SW 1271 (cell line): ENCODE measurements at places on chromosomes 16 and 17.

DNA sequence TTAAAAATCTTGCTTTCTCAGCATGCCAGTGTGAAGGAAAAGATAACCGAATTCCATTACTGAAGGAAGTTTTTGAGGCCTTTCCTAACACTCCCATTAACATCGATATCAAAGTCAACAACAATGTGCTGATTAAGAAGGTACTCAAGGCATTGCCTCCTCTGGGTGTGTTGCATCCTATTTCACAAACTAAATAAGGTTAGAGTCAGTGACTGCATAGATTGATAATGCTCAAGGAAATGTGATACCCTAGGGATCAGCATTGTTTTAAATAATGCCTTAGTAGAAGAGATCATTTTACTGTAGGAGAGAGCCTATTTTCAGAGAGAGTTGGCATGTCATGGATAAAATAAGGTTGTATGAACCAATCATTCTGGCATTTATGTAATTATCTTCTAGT, 36.8 kb downstream of the GDPD1 start:
- no peak for DNase-seq

GRCh38 chr17:19265755-19266154, 28.6 kb downstream of the EPN2 start:
- DNase-seq: no peak

GRCh38 chr16:84722068-84722467, 22.3 kb downstream of the USP10 start:
- DNase-seq: no peak

DNA sequence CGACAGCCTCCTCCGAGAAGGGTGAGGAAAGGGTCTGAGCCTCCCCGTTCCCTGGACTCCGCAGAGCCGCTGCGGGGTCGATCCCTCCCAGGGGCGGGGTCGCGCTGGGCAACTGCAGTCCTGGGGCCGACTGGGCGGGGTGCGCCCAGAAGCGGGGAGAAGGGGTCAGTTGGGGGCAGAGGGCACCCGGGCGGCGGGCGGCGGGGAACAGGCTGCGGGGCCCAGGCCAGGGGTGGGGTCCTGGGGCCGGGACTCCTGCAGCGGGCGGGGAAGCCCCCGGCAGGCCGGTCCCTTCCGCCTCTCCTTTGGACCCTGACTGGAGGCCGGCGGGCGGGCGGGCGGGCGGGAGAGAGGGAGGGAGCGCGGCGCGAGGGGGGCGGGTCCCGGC, 352 bp downstream of the GGNBP2 start:
- peak; percentile 79 for DNase-seq

DNA sequence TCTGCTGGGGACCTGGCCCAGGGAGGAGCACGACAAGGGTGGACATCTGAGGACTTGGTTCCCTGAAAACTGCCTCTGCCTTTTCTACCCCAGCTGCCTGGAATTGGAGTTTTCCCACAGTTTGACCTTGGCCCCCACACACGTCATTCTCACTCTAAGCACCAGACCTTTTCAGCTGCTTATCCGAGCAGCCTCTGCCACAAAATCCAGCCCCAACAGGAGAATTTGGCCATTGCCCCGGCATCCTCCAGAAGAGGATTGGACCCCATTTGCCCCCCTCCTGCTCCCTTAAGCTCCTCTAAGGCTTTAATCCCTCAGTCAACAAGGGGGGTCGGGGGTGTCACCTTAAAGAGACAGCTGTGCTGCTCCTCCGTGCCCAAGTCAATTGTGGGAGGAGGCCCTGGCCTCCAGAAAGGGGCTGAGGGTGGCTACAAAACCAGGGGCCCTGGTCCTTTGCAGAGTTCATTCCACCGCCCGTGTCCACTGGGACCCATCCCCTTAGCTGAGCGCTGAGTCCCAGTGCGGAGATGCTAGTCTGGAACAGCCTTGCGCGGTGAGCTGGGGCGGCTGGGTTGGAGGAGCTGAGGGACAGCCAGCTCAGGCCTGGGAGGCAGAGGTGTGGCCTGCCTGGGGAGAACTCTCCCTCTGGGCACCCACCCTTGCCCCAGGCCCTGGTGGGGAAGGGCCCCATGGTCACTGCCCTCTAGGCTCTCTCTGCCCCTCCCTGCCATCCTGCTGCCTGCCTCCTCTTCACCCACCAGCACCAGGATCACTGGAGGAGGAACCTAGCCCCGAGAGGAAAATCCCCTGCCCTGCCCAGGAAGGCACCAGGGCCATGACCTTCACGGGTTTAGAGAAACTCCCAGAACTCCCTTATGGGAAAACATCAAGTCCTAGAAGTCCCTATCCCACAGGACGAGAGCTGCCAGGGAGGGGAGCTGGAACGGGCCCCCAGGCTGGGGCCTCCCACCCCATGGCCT, 18.8 kb downstream of the TTYH2 start:
- no peak for DNase-seq

DNA sequence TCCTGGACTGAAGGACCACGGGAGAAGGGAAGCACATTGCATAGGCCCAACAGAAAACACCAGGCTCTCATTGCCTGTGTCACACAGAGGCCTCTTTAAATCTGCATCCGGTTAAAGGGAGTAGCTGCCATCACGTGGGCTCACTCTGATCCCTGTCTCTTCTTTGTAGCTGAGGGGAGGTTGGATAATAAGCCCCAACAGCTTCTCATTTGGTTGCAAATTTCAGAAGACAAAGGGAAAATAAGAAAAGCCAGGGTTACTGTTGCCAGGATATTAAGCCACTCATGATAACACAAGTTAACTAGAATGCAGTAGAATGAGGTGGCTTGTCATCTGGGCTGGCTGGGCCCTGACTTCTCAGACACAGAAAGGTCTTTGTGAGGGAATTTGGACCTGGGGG, 325.1 kb upstream of the ERCC4 start:
- DNase-seq: no peak

DNA sequence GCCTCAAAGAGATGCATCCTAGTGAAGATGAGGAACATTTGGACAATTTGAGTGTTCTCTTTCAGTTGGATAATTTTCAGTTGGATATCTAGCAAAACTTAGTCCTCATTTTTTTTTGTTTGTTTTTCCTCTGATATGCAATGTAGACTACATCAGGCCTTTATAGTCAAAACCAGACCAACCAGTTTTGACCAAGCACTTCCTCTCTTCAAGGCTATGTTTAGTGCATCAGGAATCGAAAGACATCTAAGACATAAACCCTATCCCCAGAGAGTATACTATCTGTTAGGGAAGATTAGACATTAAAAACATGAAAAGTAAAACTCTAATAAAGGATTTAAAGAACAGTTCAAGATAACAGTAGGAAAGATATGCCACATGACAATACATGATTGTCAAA, 256.1 kb downstream of the IRX3 start:
- no peak for DNase-seq

GRCh38 chr17:37098910-37099664, 150.3 kb downstream of the AATF start:
- DNase-seq: no peak

DNA sequence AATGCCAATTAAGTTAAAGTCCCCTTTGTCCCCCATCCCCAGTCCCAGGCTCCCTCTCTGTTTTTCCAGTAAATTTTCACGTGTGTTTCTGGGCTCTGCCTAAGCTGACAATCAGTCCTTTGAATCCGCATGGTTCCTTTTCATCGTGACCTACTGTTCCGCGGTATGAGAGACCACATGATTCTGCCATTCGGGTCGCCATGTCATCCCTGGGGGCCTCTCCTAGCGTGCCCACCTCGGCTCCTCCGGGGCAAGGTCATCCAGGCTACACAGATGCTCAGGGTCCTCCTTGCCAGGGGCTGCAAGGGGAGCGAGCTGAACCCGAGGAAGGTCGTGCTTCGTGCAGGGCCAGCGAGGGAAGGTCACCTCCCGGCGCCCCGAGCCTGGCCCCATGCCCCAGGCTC, 157.6 kb downstream of the RAB11FIP4 start:
- peak; percentile 29 for DNase-seq

DNA sequence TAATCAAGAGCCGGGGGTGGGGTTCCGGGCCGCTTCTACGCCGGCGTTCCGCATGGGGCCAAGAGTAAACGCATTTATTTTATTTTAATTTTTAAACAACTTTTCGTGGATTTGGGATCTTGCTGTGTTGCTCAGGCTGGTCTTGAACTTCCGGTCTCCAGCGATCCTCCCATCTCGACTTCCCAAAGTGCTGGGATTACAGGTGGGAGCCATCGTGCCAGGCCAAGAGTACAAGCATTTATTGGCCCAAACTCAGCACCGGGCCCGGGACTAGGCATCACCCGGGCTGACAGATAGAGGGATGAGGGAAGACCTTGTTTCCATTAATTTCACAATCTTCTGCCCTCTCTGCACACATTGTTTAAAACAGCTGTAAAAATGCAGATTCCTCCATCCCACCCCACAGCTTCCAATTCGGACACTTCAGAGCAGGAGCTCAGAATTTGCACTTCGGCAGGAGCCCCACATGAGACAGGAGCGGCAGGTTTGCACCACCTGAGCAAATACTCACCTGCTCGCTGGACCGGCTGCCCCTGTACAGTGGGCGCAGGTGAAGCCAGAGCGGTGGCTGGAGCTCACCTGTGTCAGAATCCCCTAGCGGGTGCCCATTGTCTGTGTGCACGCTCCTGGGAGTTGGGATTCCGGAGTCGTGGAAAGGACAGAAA, 663 bp upstream of the GINS2 start:
- no peak for DNase-seq

GRCh38 chr17:71828182-71828596, 292.6 kb upstream of the SOX9 start:
- DNase-seq: no peak

DNA sequence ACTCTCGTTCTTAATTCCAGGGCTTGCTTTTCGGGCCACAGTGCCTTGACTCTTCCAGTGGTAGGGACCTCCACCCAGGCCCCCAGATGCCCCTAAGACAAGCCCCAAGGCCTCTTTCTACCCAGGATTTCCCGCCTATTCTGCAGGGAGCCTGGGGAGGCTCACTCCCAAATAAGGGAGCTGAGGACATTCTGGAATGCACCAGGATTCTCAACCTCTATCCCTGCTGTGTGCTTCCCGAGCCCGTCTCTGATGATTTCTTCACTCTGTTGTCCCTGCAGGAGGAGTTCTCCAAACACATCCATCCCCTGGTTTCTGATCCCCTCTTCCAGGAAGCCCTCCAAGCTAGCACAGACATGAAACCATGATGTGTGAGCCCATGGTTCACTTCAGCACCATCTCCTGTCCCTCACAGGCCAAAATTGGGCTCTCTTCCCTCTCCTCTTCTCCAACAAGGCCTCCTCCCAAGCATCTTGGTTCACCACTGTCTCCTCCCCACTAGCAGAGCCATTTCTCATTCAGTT, 255.9 kb downstream of the KATNIP start:
- no peak for DNase-seq

- DNase-seq: no peak
These were observed 26.1 kb downstream of the PPL start for GRCh38 chr16:4910828-4911227.

DNA sequence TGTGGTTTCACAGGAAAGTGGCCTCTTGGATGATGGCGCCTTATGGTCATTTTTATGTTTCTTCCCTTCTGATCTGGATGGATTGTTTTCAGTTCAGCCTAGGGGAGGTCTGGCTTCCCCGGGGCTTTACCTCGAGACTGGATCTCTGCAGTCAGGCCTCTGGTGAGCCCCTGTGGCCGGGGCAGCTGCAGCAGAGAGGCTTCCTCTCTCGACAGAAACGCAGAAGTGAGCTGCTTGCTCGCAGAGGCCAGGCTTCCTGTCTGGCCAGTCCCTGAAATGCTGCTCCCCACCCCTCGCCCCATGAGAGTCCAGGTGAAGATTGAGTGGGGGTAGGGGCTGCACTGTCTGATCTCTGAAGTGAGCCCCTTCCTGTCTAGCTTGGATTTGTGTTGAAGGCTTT, 44.0 kb downstream of the PLCG2 start:
- DNase-seq: no peak

GRCh38 chr17:82613283-82614094, 34.8 kb downstream of the WDR45B start:
- no peak for DNase-seq

- no peak for DNase-seq
These were observed 99.0 kb downstream of the OMG start for GRCh38 chr17:31198026-31198425.

- no peak for DNase-seq
These were observed 95.1 kb downstream of the METRNL start for GRCh38 chr17:83174362-83175118.

DNA sequence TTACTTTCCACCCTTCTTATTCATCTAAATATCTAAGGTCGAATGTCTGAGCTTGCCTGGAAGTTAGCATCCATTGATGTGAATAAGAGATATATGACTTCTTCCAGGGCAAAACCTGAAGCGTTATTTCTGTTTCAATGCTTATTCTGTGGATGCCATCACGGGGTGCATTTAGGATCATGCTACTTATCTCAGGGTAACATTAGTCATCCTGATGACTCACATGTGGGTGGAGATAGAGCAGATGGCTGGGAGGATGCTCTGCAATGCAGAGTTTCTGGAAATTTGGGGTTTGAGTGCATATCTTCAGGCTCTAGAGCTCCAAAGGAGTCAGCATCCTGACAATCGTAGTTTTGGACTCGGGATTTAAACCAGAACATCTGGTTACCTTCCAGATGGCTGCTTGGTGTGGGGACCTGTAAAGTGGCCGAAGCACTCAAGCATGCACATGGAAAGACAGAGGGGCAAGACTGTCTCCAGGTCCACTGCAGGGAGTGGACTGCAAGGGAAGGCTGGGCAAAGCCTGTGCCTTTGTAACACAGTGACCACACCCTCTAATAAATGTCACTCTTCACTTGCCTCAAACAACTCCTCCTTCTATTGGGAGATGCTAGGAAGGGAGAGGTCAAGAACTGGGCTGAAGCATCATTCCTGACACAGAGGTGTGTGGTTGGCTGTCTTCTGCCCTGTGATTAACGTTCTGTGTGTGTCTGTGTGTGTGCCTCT, 175.2 kb upstream of the SALL1 start:
- DNase-seq: no peak

DNA sequence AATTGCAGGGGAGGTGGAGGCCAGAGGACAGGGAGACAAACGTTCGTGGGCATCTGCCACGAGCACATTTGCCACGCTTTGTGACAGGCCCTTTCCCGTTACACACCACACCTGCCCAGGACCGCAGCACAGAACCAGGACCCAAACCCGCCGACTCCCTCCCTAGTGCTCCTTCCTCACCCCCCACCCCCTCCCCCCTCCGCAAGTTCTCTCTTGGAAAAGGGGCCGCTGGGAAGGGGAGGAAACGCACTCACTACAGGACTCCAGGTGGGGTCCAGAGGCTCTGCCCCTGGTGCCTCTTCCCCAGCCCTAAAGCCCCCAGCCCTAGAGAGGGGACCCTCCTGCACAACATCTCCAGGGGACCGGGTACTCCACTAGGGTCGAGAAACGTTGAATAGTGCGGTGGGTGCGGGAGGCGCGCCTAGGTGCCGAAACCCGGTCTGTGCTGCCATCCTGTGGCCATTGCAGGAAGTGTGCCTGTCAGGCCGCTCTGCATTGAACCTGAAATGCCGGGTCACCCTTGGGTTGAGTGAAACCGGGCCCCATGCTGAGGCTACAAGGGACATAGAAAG, 21.9 kb upstream of the EIF1 start:
- peak; percentile 61 for DNase-seq

GRCh38 chr17:78397681-78398101, 19.2 kb downstream of the PGS1 start:
- no peak for DNase-seq
